WERI-Rb-1 (cell line): ENCODE measurements at places on chromosomes 12 and 14.

DNA sequence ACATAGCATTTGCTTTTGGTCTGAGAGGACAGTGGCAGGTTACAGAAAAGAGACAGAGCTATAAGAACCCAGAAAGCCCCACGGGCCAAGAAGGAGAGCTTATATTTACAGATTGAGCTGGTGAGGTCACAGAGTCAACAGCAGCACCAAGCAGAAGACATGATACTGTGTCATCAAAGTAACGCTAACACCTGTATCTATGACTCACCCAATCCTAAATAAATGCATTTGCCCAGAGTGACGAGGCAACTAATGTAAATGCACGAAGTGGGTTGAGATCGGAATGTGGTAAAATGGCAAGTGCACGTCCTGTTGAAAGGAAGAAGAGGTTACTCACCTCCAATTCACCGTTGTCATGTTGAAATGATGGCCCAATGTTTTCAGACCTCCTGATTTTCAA, 6.7 kb upstream of the CD163L1 start:
- no peak for DNase-seq

DNA sequence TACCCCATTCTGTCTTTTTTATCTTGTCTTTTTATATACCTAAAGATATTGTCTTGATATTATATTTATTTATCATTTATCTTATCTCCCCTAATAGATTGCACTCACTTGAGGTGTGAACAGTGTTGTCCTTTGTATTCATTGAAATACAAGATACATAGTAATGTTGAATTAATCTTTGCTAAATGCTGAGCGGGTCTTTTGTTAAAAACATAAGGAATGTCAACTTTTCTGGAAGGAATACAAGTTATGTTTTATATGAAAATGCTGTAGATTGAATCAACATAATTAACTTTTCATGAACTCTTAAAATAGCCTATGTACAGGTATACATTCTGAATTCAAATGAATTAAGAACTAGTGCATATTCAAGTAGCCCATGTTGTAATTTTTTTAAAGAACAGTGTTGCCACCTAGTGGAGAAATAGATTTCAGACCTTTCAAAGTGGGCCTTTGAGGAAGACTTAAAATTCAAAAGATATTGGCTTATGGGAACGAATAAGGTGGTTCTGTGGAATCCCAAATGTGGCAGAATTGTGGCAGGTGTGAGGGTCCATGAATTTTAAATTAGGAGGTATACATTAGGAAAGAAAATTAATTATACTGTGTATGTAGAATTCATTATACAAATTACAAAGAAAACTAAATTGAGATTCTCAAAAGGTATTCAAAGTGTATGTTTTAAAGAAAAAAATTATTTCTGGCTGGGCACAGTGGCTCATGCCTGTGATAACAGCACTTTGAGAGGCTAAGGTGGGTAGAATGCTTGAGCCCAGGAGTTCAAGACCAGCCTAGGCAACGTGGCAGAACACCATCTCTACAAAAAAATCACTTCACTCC, 19.1 kb downstream of the BBOF1 start:
- no peak for DNase-seq

DNA sequence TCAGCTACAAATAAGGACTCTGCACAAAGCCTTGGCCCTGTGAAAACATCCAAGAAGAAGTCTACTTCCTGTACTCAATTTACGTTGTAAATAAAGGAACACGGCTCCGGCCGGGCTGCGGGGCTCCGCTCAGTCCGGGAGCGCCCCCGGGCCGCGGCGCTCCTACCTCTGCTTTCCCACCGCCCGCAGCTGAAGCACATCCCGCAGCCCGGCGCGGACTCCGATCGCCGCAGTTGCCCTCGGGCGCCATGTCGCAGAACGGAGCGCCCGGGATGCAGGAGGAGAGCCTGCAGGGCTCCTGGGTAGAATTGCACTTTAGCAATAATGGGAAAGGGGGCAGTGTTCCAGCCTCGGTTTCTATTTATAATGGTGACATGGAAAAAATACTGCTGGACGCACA, 502.3 kb upstream of the FOXG1 start:
- no peak for DNase-seq

DNA sequence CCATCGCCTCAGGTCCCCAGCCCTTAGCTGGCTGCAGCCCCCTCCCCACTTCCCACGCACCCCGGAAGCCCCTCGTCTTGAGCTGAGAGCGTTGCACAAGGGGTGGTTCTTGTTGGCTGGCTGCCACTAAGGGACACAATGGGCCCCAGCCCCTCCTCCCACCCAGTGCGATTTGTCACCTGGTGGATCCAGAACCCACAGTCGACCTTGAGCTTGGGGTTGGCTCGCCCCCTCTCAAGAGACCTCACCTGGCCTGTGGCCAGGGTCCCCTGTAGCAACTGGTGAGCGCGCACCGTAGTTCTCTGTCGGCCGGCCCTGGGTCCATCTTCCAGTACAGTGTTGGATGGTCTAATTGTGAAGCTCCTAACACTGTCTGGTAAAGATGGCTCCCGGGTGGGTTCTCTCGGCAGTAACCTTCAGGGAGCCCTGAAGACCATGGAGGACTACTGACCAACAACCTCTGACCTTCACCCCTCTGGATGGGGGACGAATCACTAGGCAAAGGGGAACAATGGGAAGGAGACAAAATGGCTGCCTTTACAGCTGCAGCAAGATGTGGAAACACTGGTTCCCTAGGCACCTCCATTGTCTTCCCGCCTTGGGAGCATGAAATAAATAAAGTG, 6.6 kb downstream of the PHB2 start:
- no peak for DNase-seq

GRCh38 chr12:13371367-13371766, 174.8 kb downstream of the EMP1 start:
- DNase-seq = no peak

GRCh38 chr12:107983756-107984472, 145.2 kb upstream of the WSCD2 start:
- peak; percentile 11 for DNase-seq

DNA sequence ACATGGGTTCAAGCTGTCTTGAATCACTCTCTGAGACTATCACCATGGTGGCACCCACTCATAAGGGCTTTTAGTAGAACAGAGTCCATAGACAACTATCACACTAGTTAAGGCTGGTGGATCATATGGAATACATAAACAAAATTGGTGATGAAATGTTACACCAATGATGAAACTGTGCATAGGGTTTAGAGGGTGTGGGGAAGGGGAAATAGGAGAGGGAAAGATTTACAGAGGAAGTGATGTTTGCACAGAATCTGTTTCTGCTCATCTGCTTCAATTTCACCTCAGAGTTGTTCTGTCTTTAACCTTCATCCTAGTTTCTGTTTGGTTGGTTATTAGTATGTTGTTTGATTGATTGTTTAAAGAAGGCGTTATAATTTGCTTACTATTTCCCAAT, 2.4 kb upstream of the RXYLT1 start:
- DNase-seq = no peak
